Skin of body (tissue), 3 donors: ENCODE measurements at places on chromosomes 12 and 14. TPM values are rescaled to one million over a fixed set of nuclear protein-coding genes. Genes with fewer than 3 reads are reported as not detected.

Gene BRMS1L
- 11.9 TPM for total RNA-seq

Gene TNFAIP2
- total RNA-seq, result 41.3 TPM

Gene CCDC197
- total RNA-seq, result not detected

Gene HVCN1
- 4.1 TPM for total RNA-seq
